Activated naive CD4-positive, alpha-beta T cell treated with anti-CD3 and anti-CD28 coated beads, Interleukin-2, amount 50 U/mL, for 16 hours (primary cell): ENCODE measurements at places on chromosomes 5 and 9.

- no peak for DNase-seq
Observed at GRCh38 chr9:96038271-96038670, 162.8 kb downstream of the ERCC6L2 start.

- DNase-seq: no peak
Observed at GRCh38 chr9:110932863-110933262, 105.4 kb downstream of the LPAR1 start.

DNA sequence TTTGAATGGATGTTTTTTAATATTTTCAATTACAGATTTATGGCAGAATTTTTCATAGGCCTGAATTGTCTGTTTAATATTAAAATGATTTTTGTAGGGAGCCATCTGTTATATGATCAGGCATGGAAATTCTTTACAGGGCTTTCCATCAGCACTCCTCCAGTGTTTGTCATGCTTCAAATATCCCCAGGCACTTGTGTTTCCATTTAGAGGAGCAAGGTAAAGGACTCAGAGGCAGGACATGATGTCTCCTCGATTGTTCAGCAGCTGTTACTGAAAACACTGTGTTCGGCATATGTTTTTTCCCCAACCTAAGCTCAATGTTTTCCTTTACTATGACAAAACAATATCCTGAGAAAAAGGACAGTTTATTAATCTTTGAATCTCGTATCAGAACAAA, 172.3 kb upstream of the RFX3 start:
- DNase-seq: no peak

GRCh38 chr5:35442885-35443639, 174.6 kb upstream of the SPEF2 start:
- no peak for DNase-seq

- DNase-seq: no peak
Observed at GRCh38 chr9:121721058-121721350, 69.6 kb downstream of the DAB2IP start.

DNA sequence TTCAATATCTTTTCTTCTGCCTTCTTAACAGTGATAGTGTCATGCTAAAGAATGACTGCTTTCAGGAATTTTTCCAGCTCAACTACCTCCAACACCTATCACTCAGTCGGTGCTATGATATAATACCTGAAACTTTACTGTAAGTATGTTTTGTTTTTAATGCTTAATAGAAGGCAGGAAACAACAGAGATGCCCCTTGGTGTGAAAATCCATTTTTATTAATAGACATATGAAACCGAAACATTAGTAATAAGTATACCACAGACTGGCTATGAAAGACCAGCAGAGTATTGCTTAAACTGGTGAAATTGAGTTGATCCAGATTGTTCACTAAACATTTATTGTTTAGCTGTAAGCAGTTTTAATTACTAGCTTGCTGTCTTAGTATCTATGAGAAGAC, 25.2 kb downstream of the SKP2 start:
- no peak for DNase-seq

DNA sequence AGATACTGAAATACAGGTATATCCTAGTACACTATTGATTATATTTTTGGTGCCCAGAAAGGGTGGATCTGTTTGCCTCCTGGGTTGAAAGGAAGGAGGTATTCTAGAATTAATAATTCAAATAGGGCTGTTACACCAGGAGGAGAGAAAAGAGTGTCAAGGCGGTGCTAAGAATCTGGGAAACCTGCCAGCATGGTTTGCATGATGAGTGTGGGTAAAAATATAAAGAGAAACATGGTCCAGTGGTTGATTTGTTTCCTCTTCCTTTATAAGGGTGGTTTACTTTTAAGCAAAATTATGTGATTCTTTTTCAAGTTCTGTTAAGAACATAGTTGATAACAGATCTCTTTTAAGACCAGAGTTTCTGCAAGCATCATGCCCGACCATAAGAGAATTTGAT, 69.4 kb upstream of the NFIB start:
- no peak for DNase-seq

- DNase-seq: no peak
Observed at GRCh38 chr9:115204904-115205453, 87.0 kb upstream of the TNC start.
